Keratinocyte (primary cell): ENCODE measurements at places on chromosomes 7 and 10.

DNA sequence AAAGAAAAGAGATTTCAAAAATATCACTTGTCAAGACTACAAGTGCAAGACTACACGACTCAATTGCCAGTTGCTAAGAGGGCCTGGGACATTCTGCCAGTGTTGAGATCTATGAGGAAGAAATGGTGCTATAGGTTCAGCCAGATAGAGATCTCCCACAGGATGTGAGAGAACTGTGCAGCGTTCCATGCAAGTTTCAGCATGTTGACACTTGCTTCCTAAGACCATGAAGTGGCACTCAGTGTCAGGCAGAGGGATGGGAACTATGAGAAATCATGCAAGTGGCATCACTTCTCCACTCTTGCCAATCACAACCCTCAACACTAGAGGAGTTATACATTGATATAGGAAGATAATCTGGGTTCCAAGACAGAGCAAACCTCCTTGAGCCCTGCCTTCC, 210.3 kb downstream of the CHRM2 start:
- no peak for DNase-seq

- DNase-seq = no peak
Observed at GRCh38 chr7:134320201-134320600, 3.5 kb upstream of the SLC35B4 start.

- no peak for DNase-seq
Observed at GRCh38 chr7:72445075-72445474, 32.9 kb upstream of the CALN1 start.

- DNase-seq = no peak
Observed at GRCh38 chr7:158424011-158424410, 163.6 kb downstream of the PTPRN2 start.

DNA sequence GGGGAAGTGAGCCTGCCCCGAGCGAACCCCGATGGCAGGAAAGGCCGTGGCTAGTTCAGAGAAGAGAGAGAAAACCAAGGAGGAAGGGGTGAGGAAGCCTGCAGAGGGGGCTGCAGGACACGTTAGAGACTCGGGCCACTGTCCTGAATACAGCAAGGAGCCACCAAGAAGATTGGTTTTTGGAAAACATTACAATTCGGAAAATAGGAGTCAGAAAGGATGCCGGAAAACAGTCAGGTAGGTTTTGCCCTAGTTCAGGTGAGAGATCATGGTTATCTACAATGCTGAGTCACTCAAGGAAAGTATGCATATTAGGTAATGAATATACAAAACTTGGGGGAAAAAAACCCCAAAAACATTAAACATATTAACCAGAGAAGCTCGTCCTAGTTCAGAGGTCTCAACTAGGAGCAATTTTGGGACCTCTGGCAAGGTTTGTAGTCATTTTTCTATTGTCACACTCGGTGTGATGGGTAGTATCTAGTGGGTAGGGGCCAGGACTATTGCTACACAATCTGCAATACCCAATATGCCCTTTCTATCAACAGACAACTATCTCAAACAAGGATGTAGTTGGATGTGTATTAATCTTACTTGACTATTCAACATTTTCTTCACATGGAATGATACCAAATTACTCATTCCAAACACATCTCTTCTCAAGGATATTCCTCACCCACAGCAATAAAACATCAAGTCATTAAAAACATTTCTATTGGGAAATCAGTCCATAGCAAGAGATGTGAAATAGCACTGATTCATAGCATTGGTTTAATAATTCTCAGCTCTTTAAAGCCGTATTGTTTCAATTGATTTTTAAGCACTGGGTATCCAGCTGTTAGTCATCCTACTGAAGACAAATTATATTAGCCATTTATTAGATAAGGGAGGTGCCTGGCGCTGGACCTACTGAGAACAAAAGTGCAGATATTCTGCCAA, 74.4 kb upstream of the RSU1 start:
- peak; percentile 65 for DNase-seq

DNA sequence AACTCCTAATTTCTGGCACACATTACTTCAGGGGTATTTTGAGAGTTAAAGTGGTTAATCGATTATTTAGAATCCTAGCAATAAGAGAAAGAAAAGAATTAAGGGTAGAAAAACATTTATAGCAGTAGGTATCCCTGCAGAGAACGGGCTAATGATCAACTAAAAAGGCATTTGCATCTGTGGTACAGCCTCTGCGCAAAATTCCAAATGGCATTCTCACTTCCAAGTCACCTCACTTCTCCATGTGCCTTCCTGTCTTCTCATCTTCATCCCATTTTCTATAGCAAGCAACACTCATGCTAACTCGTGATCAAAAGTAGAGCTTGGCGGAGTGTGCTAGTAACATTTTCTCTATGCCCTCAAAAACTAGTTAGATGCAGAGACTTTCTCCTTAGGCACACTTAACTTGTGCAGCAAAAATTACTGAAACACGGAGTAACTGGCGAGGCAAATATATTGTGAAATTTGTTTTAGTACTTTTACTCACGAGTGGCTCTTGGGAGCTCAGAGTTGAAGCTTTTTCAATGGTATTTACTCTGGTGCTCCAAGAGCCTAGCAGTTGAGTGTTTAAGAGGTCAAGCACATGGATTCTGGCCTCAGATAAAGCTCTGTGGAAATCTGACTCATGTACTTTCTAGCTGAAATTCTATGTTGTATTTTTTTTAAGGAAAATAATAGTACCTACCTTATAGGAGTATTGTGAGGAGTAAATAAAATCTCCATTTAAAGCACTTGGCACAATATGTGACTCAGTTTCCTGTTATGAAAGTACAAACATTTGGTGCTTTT, 65.1 kb downstream of the MET start:
- DNase-seq = no peak

DNA sequence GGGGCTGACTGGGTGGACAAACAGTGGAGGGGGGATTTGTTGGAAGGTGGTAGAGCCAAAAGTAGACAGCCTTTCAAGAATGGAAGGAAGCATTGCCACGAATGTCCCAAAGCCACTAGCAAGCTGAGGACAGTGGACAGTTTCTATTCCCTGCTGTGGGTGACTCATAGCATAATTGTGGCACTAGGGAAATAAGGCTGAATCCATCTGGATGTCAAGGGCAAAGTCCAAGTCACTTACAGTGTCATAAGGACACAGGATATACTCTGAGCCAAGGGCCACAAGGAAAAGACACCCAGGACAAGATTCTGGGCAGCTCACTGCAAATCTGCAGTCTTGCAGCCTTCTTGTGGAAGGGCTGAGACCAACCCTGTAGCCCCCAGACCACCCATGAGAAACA, 79.7 kb downstream of the FRMPD2 start:
- no peak for DNase-seq

DNA sequence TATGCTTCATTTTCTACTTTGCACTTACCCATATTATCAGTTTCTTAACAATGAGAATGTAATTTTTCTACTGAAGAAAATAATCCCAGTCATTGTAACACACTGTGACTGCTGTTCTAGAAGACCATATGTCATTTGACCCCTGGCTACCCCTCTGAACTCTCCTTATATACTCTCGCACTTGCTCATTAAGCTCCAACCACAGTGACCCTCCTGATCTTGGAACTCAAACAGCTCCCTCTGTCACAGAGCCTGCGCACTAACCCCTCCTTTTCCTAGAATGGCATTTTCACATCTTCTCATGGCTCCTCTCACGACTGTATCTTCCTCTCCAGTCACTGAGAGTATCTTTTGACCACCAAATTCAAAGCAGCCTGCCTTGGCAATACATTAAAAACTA, 169.7 kb downstream of the CACNA2D1 start:
- DNase-seq = no peak

GRCh38 chr10:80133206-80133605, 676 bp downstream of the PLAC9 start:
- DNase-seq = no peak

DNA sequence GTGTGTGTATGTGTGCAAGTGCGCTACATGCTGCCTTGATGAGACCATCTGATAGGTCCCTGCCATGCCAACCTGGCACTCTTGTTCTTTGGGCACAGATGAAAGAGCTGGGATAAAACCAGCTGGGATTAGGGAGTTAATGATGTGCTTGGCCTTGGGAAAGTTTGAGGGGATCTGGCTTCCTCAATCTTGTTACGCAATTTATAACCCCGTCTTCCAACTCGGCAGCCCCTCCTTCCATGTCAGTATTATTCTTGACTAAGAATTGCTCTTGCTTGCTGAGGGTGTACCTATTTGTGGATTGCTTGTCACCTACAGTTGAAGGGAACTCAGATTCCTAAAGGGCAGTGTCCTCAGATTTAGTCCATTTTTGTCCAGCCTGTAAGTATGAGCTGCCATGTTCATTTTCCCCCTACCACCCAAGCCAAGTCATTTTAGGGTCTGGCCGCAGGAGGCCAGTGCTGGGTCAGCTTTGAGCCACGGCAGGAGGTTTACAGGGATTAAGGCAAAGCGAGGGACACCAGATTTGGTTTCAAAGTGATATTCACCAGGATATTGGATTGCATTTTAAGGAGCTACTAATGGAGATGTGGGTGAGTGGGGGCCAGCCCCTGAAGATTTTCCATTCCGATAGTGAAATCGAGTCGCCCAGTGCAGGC, 34.1 kb upstream of the KCNMA1 start:
- DNase-seq = no peak

- DNase-seq = no peak
Observed at GRCh38 chr7:114865564-114865963, 56.3 kb upstream of the MDFIC start.
